ENCODE measurements at places on chromosomes 4 and X. TPM values are rescaled to one million over a fixed set of nuclear protein-coding genes. Genes with fewer than 3 reads are reported as not detected.

The TMPRSS11F gene
- total RNA-seq = not detected

The BEND4 gene
- total RNA-seq = 0.07 TPM

The ADH1A gene
- not detected for total RNA-seq

The RNF128 gene
- total RNA-seq = 1.8 TPM

The PCDH10 gene
- total RNA-seq = 2.0 TPM

The ETNPPL gene
- total RNA-seq = 0.04 TPM

The MUC7 gene
- not detected for total RNA-seq

The SLITRK4 gene
- total RNA-seq = 5.1 TPM

The SNX12 gene
- 76.2 TPM for total RNA-seq

The TENT5D gene
- not detected for total RNA-seq

DNA sequence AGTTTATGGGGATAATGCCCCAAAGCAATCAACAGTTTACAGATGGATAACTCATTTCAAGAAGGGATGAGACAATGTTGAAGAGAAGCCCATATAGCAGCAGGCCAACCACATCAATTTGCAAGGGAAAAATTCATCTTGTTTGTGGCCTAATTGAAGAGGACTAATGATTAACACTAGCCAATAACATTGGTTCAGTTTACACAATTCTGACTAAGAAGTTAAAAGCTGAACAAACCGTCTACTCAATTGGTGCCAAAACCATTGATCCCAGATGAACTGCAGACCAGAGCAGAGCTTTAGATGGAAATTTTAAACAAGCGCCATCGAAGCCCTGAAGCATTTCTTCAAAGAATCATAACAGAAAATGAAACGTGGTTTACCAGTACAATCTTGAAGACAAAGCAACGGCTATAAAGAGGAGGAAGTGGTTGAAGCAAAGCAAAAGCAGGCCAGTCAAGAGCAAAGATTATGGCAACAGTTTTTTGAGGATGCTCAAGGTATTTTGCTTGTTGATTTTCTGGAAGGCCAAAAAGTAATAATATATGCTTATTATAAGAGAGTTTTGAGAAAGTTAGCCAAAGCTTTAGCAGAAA is 20.5 kb upstream of the BLTP1 start:
- no peak for DNase-seq

GRCh38 chr4:72388521-72388920 is 180.5 kb downstream of the ADAMTS3 start:
- DNase-seq = no peak

DNA sequence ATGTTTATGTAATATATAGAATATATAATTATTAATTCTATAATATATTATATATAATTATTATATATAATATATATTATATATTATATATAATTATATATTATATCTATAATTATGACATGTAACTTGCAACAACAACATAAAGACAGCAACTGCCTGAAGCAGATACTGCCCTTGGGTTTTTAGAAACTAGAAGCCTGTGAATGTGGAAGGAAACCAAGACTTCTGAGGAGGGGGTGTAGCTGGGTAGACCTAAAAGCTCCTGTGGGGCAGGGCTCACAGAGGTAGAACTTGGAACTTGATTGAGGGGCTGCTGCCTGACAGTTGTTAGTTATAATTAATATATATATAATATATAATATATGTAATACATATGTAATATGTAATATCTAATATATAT is 167.2 kb upstream of the SLIT2 start:
- DNase-seq = no peak

- no peak for DNase-seq
These were observed 484.0 kb upstream of the TECRL start for GRCh38 chr4:64893205-64893604.

GRCh38 chrX:5431823-5432222 is 796.8 kb downstream of the NLGN4X start:
- no peak for DNase-seq

DNA sequence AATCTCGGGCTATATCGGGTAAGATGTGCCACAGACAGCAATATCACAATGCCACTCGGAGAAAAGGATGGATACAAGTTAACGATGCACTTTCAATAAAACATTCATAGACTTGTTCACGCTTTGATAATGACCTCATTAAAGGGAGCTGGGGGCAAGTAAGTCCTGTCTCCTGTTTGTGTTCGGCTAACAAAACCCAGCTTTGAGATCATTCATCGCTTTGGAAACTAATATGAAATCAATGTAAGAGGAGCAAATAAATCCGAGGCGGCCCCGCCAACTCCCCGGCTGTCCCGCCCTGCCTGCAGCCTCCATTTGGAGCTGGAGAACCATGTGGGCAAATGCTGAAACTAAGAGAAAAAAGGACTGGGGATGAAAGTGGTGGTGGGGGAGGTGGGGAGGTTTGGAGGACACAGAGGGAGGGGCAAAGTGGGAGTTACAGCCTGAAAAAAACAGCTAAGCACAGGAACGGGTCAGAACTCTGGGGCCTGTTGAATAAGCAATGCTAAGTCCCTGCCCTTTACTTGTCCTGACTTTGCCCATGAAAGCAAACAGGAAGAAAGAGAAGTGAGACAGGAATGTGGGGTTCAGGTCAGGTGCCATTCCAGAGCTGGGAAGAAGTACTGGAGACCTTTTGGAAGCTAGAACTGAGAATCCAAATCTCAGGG is 3.5 kb upstream of the GSX2 start:
- DNase-seq = no peak

Data from kidney epithelial cell (primary cell).